Stimulated activated CD4-positive, alpha-beta T cell treated with anti-CD3 and anti-CD28 coated beads, Interleukin-15, amount 100 ng/mL, for 48 hours (primary cell): ENCODE measurements at places on chromosomes 5 and 9.

GRCh38 chr9:136079916-136080246 is 15.2 kb downstream of the NACC2 start:
- no peak for DNase-seq

GRCh38 chr9:708551-709432 is 132.7 kb upstream of the DMRT1 start:
- no peak for DNase-seq

DNA sequence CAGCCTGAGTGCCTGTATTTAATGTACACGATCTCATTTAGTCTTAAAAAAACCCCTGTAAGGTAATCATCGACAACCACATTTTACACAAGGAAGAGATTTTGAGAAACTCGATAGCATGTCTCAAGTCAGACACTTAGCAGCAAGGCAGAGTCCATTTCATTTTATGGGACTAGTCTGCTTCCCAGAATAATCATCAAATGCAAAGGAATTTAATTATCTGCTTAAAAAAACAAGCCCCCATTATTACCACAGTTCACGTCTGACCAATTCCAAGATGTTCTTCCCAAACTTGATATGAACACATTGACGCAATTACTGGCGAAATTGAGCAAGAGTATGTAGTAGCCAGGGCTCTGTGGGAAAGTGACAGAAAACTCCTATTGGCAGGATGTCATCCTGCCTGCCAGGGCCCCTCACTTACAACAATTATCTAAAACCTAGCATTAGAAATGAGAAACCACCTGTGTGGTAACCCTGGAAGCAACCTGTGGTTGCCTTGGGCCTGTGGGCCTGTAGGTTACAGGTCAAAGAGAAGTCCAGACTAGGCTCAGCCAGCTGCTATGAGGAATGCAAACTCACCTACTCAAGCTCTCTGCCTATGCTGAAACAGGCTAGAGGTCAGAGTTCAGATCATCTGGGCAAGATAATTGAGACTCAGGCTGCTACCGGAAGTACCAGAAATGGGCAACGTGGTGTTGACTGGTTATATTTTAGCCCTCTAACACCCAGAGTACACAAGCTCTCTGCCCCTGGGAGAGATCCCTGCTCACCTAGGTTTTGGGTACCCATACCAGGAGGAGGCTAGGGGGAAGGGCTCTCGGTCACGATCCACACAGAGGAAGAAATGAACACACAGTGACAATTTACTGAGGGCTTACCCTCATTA is 1.6 kb downstream of the B4GALT1 start:
- DNase-seq: no peak

- no peak for DNase-seq
Measured at GRCh38 chr9:70049236-70049635, 5.6 kb downstream of the MAMDC2 start.

DNA sequence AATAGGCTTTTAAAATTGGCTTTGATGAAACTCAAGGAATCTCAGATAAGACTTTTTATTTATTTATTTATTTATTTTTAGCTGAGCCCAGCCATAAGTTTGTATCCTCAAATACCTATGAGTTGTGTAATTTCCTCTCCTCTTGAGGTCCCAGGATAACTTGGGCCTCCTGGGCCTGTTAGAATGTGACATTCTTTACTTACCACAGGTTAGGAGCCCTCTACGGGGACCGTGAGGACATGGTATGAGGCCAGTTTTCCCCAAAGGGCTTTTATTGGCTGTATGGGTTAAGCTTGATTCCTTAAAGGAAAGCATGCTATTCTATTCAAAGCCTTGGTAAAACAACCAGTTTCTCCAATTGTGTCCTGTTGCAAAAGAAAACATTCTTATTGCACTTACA is 16.9 kb downstream of the SHISAL2B start:
- DNase-seq: no peak

DNA sequence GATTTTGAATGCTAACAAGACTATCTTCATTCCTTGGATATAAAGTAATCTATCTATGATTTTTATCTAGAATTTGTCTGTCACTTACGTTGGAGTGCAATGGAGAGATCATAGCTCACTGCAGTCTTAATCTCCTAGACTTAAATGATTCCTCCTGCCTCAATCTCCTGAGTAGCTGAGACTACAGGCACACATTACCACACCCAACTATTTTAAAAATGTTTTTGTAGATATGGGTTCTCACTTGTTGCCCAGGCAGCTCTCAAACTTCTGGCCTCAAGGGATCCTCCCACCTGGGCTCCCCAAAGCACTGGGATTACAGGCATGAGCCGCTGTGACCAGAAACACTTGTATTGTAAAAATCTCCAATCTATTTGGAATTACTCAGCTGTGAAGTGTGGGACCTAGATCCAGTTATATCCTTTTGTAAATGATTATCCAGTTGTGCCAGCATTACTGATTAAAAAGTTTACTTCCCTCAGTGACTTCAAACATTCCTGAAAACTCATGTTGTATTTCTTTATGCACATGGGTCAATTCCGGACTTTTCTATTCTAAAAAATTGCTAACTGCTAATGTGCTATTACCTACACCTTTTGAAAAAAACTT is 1793.8 kb upstream of the WWC1 start:
- DNase-seq: no peak
